ENCODE measurements at places on chromosomes 5 and 9.
A peak's percentile ranks its signal among the peaks of the same experiment; 100 is the strongest.

- H3K27ac ChIP-seq, result no peak overlapping the region
- H3K27me3 ChIP-seq, result no peaks in the 10 kb centered on the region
- peaks cover 6% of the 10 kb centered on the region for H3K4me1 ChIP-seq
- H3K4me3 ChIP-seq, result no peak overlapping the region
These were observed 34.1 kb downstream of the FABP6 start for GRCh38 chr5:160263326-160263855.

DNA sequence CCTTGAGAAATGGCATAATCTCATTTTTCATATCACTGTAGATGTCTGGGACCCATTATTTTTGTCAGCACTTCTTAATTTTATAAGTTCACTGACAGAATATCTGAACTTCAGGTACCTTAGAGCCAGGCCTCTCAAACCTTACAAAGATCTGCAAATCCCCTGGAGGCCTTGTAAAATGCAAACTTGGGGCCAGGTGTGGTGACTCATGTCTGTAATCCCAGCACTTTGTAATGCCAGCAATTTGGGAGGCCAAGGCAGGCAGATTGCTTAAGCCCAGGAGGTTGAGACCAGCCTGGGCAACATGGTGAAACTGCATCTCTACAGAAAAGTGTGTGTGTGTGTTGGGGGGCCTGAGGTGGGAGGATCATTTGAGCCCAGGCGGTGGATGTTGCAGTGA is 30.8 kb downstream of the RASGRF2 start:
- no peaks in the 10 kb centered on the region for H3K27me3 ChIP-seq
- peak overlapping the region; percentile 2 for H3K27ac ChIP-seq
- DNase-seq, result peak; percentile 80
- H3K36me3 ChIP-seq, result no peaks in the 10 kb centered on the region
- H3K4me3 ChIP-seq, result no peak overlapping the region

DNA sequence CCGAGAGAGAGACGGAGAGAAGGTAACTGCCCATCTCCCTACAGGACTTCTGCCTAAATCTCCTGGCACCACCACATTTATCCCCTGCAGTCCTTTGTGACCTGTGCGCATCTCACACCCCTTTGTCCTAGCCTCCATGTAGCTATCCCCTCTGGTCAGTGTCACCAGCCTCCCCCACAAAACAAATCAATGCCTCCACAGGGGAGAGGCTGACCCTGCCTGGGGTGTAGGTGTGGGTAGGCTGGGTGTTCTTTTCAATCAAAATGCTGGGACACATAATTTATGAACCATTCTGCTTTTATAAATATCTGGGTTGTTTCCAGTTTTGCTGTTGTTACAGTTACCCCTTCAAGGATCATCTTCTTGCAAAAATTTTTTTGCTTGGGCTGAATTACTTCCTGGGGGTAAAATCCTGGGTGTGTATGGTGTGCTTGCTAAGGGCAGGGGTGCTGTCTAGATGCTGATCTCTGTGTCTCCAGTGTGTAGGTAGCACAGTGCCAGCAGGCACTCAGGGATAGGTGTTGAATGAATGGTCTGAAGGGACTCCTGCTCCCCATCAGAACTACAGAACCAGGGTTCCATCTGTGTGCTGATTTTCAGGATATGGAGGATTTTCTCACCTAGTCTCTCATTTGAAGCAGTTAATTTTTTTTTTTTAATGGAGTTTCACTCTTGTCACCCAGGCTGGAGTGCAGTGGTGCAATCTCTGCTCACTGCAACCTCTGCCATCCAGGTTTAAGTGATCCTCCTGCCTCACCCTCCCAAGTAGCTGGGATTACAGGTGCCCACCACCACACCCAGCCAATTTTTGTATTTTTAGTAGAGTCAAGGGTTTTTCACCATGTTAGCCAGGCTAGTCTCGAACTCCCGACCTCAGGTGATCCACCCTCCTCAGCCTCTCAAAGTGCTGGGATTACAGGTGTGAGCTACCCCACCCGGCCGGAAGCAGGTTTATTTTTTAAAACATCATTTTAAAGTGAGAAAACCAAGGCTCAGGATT is at the start of gene GARIN3:
Gene GARIN3 (minus strand): TSS at position 51 of the 1,000 bp plus-strand sequence. CDS start 96 bp downstream, outside the sequence.
- no peak for DNase-seq
- H3K4me1 ChIP-seq, result no peaks in the 10 kb centered on the region
- no peak within 1 kb of the TSS for H3K4me3 ChIP-seq
- H3K27me3 ChIP-seq, result no peaks in the 10 kb centered on the region
- no peak within 1 kb of the TSS for H3K27ac ChIP-seq

GRCh38 chr5:164487939-164488338 is 982.5 kb downstream of the MAT2B start:
- no peak overlapping the region for H3K4me3 ChIP-seq
- DNase-seq, result no peak
- no peaks in the 10 kb centered on the region for H3K27me3 ChIP-seq
- no peaks in the 10 kb centered on the region for H3K4me1 ChIP-seq
- peaks cover 4% of the 10 kb centered on the region for H3K36me3 ChIP-seq

DNA sequence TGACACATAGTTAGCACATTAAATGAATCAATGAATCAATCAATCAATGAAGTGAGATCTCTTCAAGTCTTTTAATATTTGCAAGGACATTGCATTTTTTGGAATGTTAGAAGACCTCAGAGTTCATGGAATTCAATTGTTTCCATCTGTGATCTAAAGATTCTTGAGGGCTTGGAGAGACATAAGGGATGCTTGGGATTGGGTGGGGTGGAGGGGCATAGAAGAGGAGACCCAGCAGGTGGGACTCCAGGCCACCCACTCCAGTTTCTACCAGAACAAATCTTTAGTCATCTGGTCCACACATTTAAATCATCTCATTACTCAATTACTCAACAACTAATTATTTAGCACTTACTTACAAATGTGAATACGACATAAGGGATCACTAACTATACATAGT is 251.0 kb upstream of the TRIM32 start:
- H3K27ac ChIP-seq, result no peak overlapping the region
- H3K27me3 ChIP-seq, result no peaks in the 10 kb centered on the region
- H3K36me3 ChIP-seq, result 0 out of 3 replicates have a peak, but pooled peaks cover 2% of the 10 kb centered on the region
- no peak overlapping the region for H3K4me3 ChIP-seq
- DNase-seq, result no peak
- H3K4me1 ChIP-seq, result no peaks in the 10 kb centered on the region

GRCh38 chr5:30627945-30628344 is 565.5 kb upstream of the CDH6 start:
- DNase-seq, result no peak
- no peak overlapping the region for H3K4me3 ChIP-seq
- H3K27ac ChIP-seq, result no peak overlapping the region
- no peaks in the 10 kb centered on the region for H3K4me1 ChIP-seq
- H3K27me3 ChIP-seq, result no peaks in the 10 kb centered on the region
- peaks cover 3% of the 10 kb centered on the region for H3K36me3 ChIP-seq

GRCh38 chr5:12659686-12660085 is 755.4 kb upstream of the CTNND2 start:
- no peak overlapping the region for H3K4me3 ChIP-seq
- DNase-seq, result no peak
- no peaks in the 10 kb centered on the region for H3K4me1 ChIP-seq
- H3K27me3 ChIP-seq, result no peaks in the 10 kb centered on the region
- H3K36me3 ChIP-seq, result peaks cover 82% of the 10 kb centered on the region

GRCh38 chr9:89822996-89823395 is 218.2 kb downstream of the GADD45G start:
- H3K4me3 ChIP-seq, result no peak overlapping the region
- no peak overlapping the region for H3K27ac ChIP-seq
- DNase-seq, result no peak
- H3K4me1 ChIP-seq, result no peaks in the 10 kb centered on the region
- no peaks in the 10 kb centered on the region for H3K36me3 ChIP-seq

DNA sequence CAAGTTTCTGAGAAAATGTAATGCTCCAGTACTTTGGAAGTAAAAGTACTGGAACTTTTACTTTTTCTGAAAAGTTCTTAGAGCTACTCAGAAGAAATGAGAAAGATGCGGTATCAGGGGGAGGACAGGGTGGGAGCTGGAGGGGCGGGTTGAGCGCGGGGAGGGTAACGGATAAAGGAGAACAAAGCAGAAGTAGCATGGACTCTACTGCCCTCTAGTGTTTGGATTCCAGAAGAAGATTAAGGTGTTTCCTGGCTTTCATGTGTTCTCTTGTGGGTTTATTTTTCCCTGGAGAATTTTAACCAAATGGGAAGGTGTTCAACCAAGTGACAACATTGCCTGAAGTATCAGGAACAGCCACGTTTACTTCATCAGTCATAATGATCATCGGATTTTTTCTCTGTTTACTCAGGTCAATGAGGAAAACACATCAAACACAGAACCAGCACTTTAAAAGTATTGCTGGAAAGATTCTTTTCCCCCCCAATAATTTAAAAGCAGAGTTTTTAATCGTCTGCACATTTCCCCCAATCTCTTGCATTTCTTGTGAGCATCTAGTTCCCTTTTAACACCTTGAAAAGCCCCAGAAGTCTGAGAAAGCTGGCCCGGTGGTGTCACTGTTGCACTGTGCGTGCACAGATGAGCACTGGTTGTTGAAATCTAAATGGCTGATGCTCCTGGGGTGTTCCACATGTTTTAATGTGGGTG is 190.6 kb downstream of the MPDZ start:
- H3K4me3 ChIP-seq, result no peak overlapping the region
- DNase-seq, result peak; percentile 45
- H3K27ac ChIP-seq, result no peak overlapping the region
- H3K4me1 ChIP-seq, result no peaks in the 10 kb centered on the region
- no peaks in the 10 kb centered on the region for H3K27me3 ChIP-seq

GRCh38 chr9:131630205-131630831 is 85.0 kb downstream of the PRRT1B start:
- H3K27ac ChIP-seq, result no peak overlapping the region
- H3K4me3 ChIP-seq, result no peak overlapping the region
- no peak for DNase-seq
- no peaks in the 10 kb centered on the region for H3K27me3 ChIP-seq
- peaks cover 22% of the 10 kb centered on the region for H3K36me3 ChIP-seq

DNA sequence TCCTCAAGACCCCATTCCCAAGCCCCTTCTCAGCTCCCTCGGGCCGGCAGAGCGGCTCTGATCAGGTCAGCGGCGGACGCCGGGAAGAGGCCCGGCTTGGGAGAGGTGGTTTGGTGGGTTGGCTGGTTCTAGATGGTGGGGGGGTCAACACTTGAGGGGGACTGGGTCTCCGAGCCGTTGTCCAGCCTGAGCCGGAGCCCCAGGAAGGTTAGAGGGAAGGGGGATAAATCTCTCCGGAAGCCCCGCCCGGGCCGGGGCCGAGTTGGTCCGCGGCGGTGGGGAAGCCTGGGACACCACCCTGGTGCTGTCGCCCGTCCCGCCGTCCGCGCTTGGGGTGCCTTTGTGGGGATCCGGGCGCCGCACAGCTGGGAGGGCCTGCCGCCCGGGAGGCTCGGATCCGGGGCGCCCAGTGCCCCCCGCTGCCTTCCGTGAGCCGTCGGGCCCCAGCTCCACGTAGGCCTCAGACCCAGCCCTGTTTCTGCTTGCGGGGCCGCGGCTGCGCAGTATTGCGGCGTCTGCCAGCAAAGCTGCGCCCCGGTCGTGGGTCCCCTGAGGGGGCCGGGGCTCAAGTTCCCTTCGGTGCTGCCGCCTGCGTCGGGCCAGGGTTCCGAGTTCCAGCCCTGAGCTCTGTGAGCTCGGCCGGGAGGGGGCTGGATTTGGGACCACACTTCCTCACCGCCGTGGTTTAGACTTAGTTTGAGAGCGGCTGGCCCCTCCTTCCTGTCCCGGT is 542 bp upstream of the TRIM52 start:
- H3K4me3 ChIP-seq, result peak overlapping the region; percentile 89
- no peak overlapping the region for H3K27ac ChIP-seq
- H3K36me3 ChIP-seq, result peaks cover 12% of the 10 kb centered on the region
- H3K4me1 ChIP-seq, result peaks cover 2% of the 10 kb centered on the region
- DNase-seq, result peak; percentile 70

GRCh38 chr5:157903117-157903450 is 44.1 kb upstream of the CLINT1 start:
- no peak for DNase-seq
- H3K27me3 ChIP-seq, result no peaks in the 10 kb centered on the region
- no peak overlapping the region for H3K4me3 ChIP-seq
- no peak overlapping the region for H3K27ac ChIP-seq
- H3K4me1 ChIP-seq, result peaks cover 3% of the 10 kb centered on the region

DNA sequence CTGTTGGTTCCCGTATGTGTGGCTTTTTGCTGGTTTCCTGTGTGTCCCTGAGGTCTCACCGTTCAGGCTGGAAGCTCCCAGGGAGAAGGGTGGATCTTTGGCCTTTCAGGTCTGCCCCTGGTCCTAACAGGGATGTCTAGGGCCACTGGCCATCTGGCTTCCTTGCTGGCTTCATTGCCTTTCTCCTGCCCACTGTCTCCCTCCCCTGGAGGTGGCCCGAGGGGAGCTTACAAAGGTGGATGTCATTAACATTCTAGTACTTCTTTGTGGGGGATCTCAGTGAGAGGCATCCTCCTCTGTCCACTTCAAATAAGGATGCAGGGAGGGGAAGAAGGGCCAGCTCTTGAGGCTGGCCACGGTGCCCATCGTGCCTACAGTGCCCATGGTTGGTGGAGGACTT is 35.2 kb downstream of the HMCN2 start:
- no peak overlapping the region for H3K27ac ChIP-seq
- no peaks in the 10 kb centered on the region for H3K4me1 ChIP-seq
- no peaks in the 10 kb centered on the region for H3K27me3 ChIP-seq

DNA sequence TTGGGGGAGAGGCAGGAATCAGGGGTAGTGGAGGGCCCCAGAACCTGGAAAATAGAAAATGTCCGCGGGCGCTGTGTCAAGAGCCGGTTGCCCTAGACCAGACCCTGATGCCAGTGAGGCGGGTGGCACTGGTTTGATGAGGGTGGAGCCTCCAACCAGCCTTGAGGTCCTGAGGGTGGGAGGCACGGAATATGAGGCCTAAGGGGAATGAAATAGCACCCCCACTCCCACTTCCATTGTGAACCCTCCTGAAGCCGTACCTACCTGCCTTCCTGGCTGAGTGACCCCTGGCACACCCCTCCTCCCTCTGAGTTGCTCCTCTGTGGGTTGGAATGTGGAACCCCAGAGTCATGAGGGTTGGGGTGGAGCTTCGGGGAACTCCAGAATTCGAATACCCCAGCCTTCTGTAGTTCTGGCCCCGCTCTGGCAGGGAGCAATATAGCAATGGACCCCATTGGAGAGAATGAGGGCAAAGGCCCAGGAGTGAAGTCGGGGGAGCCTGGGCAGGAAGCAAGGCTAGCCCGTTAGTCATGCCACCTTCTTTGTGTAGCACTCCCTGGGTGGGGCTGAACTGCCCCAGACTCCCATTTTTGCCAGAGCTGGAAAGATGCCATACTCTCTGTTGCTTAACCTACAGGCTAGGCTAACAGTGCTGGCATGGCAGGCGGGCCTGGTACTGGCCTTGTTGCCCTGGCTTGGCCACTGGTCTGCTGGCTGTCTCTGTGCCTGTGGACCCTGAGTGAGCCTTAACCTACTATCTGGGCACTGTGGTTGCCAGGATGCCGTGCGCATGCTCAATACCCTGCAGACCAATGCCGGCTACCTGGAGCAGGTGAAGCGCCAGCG is 1.0 kb downstream of the FPGS start:
- H3K4me3 ChIP-seq, result peak overlapping the region; percentile 95
- no peak overlapping the region for H3K27ac ChIP-seq
- peaks cover 3% of the 10 kb centered on the region for H3K4me1 ChIP-seq
- peaks cover 23% of the 10 kb centered on the region for H3K36me3 ChIP-seq
- no peaks in the 10 kb centered on the region for H3K27me3 ChIP-seq
- DNase-seq, result no peak

GRCh38 chr5:163193886-163194285 is 243.5 kb upstream of the CCNG1 start:
- H3K36me3 ChIP-seq, result no peaks in the 10 kb centered on the region
- H3K4me1 ChIP-seq, result no peaks in the 10 kb centered on the region
- no peak for DNase-seq
- H3K27me3 ChIP-seq, result no peaks in the 10 kb centered on the region

- H3K4me3 ChIP-seq, result peak overlapping the region; percentile 60
- H3K4me1 ChIP-seq, result no peaks in the 10 kb centered on the region
- H3K36me3 ChIP-seq, result no peaks in the 10 kb centered on the region
- H3K27me3 ChIP-seq, result peaks cover 3% of the 10 kb centered on the region
- no peak for DNase-seq
These were observed 851 bp downstream of the NACC2 start for GRCh38 chr9:136093995-136094881.

Measured in H9 (cell line).